ENCODE measurements at places on chromosomes 5 and 9.

DNA sequence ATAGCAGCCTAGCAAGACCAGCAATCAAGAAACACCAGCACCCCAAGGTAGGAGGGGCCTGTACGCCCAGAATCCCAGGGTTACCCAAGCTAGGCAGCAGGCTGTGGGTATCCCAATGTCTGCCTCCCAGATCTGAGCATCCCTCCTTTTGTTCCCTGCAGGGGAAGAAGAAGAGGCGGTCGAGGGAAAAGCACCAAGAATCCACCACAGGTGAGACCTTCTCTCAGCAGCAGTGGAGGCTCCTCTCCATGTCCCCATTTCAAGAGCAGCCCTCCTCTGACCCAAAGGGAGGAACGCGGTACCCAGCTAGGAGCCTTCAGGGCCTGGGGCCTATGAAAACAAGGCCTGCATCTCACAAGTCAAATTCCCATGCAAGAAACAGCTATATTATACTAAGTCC, 28.9 kb downstream of the TCF7 start:
- no peak for DNase-seq

GRCh38 chr5:148791334-148791667, 35.1 kb upstream of the ADRB2 start:
- DNase-seq, result peak; percentile 75

DNA sequence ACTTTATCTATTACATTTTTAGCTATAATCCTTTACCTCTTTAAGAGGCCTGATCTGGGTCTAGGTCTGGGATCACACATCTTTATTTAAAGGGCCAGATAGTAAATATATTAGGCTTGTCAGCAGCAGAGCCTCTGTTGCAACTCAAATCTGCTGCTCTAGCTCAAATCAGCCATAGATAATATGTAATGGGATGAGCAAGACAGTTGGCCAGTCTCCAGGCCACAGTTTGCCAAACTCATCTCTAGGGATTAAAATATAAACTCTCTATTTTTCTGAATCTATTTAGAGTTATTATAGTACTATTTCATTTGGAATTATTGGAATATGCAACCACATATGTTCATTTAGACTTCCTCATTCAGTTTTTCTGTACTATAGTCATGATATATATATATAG, 115.9 kb upstream of the MINAR2 start:
- peak; percentile 34 for DNase-seq

GRCh38 chr5:88263349-88263748, 5.3 kb downstream of the TMEM161B start:
- no peak for DNase-seq

GRCh38 chr5:177256296-177256695, 47.2 kb downstream of the RAB24 start:
- no peak for DNase-seq

DNA sequence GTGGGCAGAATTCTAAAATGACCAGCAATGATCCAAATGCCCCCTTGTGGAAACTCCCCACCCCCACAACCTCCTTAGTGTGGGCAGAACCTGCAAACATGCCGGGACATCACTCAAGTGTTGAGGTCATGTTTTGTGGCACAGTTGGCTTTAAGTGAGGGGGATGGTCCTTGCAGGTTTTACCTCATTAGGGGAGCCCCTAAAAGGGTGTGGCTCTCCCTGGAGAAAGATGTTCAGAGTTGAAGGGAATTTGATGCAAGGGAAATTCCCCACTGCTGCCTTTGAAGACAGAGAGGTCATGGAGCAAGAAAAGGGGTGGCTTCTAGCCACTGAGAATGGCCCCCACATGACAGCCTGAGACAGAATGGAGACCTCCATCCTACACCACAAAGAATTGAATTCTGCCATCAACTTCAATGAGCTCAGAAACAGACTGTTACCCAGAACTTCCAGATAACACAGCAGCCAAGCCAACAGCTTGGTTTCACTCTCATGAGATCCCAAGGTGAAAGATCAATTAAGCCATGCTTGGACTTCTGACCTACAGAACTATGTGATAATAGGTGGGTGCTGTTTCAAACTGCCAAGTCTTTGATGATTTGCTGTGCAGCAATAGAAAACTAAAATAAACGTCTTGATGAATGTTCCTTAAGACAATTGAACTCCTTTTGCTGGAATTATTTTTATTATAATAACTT, 103.4 kb downstream of the MED10 start:
- no peak for DNase-seq

GRCh38 chr5:110769000-110769681, 30.3 kb downstream of the SLC25A46 start:
- DNase-seq, result peak; percentile 88

DNA sequence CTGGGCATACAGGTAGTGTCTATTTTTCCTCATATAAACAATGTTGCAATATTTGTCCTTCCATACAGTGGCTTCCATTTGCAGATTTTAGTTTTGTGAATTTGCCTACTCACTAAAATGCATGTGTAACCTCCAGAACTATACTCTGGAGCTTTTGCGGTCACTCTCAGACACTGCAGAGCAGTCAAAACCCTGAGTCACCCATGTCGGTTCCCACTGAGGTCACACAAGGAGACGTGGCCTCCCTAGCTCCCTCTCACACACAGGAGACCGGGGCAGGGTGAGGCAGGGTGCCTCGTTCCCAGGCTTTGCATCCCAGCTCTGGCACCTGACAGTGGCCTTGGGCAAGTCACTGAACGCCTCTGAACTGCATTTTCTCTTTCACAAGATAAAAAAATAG, 55.5 kb upstream of the ZNF354A start:
- no peak for DNase-seq

DNA sequence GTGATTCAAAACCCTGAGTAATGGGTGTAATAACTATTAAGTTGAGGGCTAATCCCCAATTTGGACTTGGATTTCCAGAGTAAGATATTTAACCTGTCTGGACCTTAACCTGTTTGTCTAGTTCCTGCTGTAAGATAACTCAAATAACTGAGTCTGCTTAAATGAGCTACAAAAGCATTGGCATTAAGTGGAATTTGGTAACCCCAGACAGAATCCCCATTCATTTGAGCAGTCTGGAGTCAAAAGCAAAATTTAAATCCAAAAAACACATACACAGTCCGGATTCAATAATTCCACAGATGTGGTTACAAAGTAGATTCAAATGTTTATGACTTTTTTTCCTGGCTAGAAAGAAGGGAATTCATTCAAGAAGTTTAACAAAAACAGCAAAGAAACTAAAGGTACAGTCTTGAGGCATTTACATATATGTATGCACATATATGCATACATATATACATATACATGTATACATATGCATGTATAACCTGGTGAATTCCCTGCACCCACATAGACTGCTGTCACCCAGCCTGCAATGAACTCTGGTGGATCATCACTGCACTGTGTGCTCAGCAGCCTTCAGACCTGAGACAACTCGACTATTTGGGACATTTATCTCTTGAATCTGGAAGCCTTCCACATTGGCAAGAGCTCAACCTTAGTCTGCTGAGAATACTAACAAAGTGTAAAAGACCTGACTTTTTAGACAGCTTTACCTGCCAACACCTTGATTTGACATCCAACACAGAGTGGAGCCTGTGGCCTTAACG, 205.4 kb downstream of the LURAP1L start:
- DNase-seq, result no peak

- no peak for DNase-seq
Measured at GRCh38 chr5:52928689-52929088, 60.5 kb upstream of the ITGA2 start.

DNA sequence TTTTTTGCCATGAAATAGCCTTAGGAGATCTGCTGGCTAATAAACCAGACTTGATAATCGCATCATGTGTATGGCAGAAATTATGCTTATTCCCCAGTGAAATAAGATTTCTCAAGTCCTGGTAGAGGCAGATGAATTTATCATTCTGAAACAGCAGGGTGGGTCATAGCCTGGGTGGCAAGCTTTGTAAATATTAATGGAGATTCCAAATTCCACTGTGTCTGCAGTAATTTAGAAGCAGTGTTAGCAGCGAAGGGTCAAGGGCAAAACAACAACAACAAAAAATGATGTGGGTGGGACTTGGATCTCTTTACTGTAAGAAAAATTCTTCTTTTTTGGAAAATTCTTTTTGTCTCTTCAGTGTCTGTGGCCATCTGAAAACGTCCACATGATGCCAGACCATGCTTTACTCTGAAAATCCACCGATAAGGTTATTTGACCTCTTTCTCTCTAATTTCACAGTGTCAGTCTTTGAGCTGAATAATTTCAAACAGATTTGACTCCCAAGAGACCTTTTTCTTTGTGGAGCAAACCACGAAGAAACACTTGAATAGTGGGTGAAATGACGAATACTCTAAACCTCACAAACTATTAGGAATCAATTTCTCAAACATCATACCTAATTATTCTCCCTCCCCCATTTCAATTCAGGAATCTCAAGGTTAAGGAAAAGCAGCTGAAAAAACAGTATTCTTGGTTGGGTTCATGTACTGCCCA, 106.0 kb upstream of the RPS23 start:
- no peak for DNase-seq

DNA sequence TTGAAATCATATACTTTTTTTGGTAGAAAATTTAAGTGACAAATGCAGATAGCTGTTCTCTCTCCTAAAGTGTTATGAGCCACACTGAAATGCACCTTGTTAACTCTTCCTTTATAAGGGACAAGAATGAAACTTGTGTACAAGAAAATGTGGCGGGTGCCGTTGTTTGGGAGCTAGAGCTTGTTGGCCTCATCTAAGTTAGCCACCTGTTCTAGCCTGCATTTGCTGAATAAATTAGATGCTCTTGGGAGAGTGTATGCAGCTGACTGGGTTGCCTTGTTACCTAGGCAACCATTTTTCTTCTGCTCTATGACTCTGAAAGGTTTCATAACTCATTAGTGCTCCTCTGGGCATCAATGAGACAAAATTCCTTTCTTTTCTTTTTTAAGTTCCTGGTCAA, 174.3 kb downstream of the TAF11L14 start:
- DNase-seq, result no peak

GRCh38 chr5:142078706-142079105, 29.9 kb upstream of the NDFIP1 start:
- DNase-seq, result no peak

DNA sequence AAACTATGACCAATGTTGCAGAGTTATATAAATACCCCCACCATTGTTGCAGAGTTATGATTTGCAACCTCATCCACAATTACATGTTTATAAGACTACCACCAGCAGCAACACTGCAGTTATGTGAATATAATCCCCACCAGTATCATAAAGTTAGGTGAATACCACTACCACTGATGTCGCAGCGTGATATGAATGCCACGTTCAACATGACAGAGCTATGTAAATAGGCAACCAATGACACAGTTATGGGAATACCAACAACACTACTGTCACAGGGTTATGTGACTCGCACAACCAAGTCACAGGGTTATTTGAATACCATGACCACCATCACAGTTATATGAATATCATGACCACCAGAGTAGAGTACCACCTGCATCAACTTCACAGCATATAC, 63.9 kb downstream of the SHC3 start:
- no peak for DNase-seq

DNA sequence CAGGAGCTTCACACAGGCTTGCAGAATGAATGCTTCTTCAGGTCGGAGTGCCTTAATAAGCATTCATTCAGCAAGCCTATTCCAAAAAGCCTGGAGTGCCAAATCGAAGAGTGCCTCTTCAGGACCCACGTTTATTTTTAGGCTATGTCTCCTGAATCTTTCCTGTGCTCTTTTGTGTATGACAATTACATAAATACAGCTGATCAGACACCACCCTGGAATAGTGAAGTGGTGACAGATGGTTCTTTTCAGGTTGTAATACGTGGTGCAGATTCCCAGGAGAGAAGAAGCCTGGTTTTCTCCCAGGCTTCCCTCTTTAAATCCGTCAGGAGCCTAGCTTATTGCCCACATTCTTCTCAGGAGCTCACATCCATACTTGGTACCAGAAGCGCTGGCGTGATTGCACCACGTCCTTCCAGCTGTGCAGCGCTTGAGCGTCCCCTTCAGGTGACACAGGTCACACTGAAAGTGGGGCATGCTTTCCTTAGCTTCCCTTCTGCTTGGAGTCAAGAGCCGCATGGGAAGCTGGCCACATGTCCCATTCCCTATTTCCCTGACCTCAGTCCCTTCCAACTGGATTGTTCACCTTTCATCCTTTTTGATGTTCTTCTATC, 123.1 kb downstream of the ADCY2 start:
- no peak for DNase-seq

DNA sequence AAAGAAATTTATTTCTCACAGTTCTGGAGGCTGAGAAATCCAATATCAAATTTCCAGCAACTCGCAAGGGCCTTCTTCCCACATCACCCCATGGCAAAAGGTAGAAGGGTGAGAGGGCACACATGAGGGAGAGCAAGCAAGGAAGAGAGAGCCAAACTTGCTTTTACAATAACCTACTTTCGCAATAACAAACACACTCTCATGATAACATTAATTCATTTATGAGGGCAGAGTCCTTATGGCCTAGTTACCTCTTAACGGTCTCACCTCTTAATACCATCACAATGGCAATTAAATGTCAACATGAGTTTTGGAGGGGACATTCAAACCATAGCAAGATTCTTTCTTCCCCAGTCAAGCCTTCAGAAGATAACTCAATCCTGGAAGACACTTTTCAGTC, 11.6 kb upstream of the HRH2 start:
- DNase-seq, result no peak

DNA sequence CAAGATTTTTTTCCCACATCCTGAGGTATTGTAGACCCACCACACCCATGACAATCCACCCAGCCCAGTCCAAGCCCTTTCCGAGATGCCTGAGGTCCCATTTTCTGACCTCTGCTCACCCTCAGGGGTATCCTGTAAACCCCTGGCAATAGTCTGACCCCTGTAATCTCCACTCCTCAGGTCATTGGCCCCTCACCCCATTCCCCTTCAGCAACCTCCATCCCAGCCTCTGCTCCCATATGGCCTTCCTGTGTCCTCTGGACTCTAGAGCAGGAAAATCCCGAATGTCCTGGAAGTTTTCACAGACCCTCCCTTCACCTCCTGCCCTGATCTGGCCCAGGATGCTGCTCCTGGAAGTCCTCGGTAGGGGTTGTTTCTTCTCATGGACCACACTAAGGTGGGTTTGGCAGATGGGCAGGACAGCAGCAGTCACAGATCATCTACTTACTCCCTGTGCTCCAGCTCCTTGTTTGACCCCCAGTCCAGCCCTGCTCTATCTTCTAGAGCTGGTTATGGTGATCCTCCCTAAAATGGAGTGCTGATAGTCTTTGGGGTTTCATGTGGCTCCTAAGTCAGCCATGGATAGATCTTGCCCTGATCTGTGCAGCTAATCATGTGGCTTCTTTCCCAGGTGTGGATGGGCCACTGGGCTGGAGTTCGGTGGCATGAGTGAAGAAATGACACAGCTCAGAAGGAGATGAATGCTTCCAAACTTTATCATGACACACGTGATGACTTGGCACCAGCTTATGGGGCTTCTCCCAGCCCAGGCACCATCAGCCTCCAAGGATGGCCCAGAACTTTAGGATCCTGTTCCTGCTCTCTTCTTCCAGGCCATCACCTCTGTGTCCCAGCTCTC, 12.0 kb upstream of the ACSL6 start:
- no peak for DNase-seq

DNA sequence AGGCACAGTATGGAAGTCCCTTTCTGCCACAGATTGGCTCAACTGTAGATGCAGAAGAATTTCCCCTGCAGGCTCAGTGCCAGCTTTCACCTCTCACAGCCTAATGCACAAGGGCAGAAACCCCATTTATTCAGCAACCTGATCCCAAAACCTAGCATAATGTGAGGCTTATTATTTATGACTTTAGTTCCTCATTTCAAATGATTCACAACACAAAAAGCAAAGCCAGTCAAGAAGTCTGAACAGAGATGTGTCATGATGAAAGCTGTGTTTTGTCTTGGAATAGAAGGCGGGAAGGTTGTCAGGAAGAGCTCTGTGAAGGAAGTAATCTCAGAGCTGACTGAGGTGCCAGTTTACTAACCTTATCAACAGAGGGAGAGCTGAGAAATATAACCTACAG, 369.7 kb downstream of the LRRC70 start:
- no peak for DNase-seq

GRCh38 chr9:10130061-10130675, 482.6 kb downstream of the PTPRD start:
- DNase-seq, result peak; percentile 41
